ENCODE measurements at places on chromosomes 4 and X. TPM values are rescaled to one million over a fixed set of nuclear protein-coding genes. Genes with fewer than 3 reads are reported as not detected.

GRCh38 chrX:68865300-68865699, 36.5 kb downstream of the EFNB1 start:
- H3K4me1 ChIP-seq: peaks cover 7% of the 10 kb centered on the region
- no peak overlapping the region for H3K4me3 ChIP-seq
- no peak for DNase-seq

GRCh38 chr4:150268444-150268843, 190.2 kb downstream of the DCLK2 start:
- H3K36me3 ChIP-seq: no peaks in the 10 kb centered on the region
- H3K27ac ChIP-seq: no peak overlapping the region
- H3K4me1 ChIP-seq: peaks cover 9% of the 10 kb centered on the region
- H3K27me3 ChIP-seq: no peaks in the 10 kb centered on the region

DNA sequence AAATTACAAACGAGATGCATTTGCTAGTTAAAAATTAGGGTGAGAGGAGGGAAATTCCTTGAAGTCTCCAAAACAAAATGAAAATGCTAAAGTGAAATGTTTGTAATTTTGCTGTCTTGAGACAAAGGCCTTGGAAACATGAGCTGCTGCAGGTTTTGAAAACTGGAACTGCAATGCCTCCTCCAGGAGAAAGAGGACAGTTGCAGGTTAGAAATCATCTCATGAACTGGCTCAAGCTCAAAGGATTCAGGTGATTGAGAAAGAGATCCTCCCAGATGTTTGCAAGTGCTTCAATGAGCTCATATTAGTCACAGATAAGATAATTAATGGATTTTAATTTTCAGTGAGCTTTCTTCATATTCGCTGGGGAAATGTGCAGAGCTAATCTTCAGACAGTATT, 32.4 kb downstream of the SMPX start:
- H3K4me1 ChIP-seq: no peaks in the 10 kb centered on the region
- H3K27ac ChIP-seq: no peak overlapping the region
- DNase-seq: peak; percentile 43

- no peak overlapping the region for H3K4me3 ChIP-seq
- H3K36me3 ChIP-seq: no peaks in the 10 kb centered on the region
- H3K4me1 ChIP-seq: no peaks in the 10 kb centered on the region
- no peak overlapping the region for H3K27ac ChIP-seq
These were observed 1267.2 kb downstream of the RAPGEF2 start for GRCh38 chr4:160370046-160370445.

- DNase-seq: no peak
- no peak overlapping the region for H3K27ac ChIP-seq
- H3K36me3 ChIP-seq: no peaks in the 10 kb centered on the region
- H3K27me3 ChIP-seq: peaks cover 3% of the 10 kb centered on the region
- H3K4me3 ChIP-seq: no peak overlapping the region
These were observed 43.2 kb upstream of the SFRP2 start for GRCh38 chr4:153832054-153832453.

DNA sequence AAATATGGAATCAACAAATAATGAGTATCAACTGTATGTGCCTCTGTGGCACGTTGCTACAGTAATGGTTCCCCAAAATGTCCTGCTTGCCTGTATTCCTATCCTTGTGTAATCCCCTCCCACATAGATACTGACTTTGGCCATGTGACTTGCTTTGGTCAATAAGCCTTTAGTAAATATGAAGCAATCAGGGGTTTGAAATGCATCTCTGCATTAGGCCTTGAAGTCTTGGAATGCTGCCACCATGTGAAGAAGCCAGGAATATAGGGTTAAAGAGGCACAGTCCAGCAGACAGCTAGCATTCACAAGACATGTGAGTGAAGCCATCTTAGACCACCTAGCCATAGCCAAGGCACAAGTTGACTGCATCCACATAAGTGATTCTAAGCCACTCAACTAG, 190.9 kb downstream of the GABRB1 start:
- H3K27ac ChIP-seq: no peak overlapping the region
- no peaks in the 10 kb centered on the region for H3K36me3 ChIP-seq
- peak; percentile 11 for DNase-seq
- no peaks in the 10 kb centered on the region for H3K4me1 ChIP-seq
- H3K27me3 ChIP-seq: no peaks in the 10 kb centered on the region
- no peak overlapping the region for H3K4me3 ChIP-seq

DNA sequence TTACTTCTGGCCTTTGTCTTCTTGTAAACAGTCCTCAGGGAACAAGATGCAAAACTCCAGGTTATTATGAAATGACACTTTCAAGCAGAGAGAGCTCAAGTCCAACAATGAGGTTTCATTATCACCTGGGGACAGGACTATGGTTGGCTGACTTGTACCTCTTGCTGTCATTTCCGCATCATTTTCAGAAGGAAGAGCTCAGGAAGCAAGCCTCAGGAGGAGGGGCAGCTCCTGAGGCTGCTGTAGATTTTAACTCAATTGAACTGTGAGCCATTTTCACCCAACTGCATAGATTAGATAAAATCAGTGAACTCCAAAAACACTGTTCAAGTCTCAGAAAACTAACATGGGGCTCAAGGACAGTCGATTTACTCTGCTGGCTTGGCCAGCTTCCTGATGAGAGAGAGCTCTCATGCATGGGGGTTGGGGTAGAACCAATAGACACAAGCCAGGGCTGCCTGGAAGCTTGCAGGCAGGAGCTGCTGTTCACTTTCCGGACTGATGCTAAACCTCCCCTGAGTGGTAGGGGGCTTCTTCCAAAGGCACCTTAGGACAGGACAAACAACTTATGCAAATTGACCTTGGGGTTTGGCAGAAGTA, 23.6 kb downstream of the TMEM255A start:
- no peaks in the 10 kb centered on the region for H3K4me1 ChIP-seq
- H3K27me3 ChIP-seq: no peaks in the 10 kb centered on the region
- no peak overlapping the region for H3K27ac ChIP-seq

- H3K4me1 ChIP-seq: no peaks in the 10 kb centered on the region
- H3K4me3 ChIP-seq: no peak overlapping the region
- no peak overlapping the region for H3K27ac ChIP-seq
- H3K36me3 ChIP-seq: no peaks in the 10 kb centered on the region
- DNase-seq: no peak
These were observed 943.2 kb upstream of the AGA start for GRCh38 chr4:178385481-178385880.

DNA sequence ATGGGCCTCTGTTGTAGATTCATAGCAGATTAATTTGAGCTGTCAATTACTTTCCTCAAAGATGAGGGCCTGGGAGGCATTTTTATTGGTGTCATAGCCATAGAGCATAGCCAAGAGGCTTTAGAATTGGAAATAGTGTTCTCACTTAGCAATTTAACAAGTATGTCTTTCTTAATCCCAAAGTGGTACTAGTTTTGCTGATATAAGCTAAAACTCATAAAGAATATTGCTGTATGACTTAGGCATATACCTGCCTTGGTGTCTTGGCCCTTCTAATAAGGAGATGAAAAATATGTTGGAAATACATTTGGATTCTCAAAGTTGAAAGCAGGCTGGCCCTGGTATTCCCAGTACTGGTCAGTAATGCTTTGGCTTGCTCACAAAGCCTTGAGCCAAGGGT, 221.5 kb upstream of the CXCL13 start:
- peaks cover 7% of the 10 kb centered on the region for H3K27me3 ChIP-seq
- no peak for DNase-seq
- H3K36me3 ChIP-seq: no peaks in the 10 kb centered on the region

DNA sequence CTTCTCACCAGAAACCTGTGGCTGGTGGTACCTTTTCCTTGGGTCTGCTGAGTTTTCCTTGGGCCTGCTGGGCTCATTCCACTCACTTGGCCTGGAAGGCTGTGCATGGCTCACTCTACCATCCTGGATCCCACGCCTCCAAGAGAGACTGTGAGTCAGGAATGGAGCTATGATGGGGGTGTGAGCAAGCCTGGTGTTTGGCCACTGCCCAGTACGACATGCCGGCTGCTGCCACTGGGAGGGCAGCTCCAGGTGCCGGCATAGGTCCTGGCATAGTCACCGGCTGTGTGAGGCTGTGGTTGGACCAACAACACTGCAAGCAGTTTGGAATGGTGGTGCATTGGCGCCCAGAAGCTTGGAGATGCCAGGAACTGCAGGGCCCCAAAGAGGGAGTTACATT, 721.7 kb downstream of the PCDH18 start:
- no peak for DNase-seq
- no peaks in the 10 kb centered on the region for H3K36me3 ChIP-seq
- no peaks in the 10 kb centered on the region for H3K27me3 ChIP-seq
- no peaks in the 10 kb centered on the region for H3K4me1 ChIP-seq
- H3K4me3 ChIP-seq: no peak overlapping the region

- no peak overlapping the region for H3K27ac ChIP-seq
- H3K27me3 ChIP-seq: no peaks in the 10 kb centered on the region
- H3K4me3 ChIP-seq: no peak overlapping the region
- DNase-seq: no peak
These were observed 22.8 kb upstream of the CSTF2 start for GRCh38 chrX:100797359-100797758.

DNA sequence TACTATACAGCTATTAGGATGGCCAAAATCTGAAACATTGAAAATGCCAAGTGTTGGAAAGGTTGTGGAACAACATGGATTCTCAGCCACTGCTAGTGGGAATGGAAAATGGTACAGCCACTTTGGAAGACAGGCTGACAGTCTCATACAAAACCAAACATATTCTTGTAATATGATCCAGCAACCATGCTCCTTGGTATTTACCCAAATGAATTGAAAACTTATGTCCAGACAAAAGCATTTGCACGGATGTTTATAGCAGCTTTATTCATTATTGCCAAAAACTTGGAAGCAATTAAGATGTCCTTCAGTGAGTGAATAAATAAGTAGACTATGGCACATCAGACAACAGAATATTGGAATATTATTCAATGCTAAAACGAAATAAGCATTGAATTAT, 105.8 kb upstream of the DCLK2 start:
- H3K36me3 ChIP-seq: no peaks in the 10 kb centered on the region
- peak overlapping the region; percentile 24 for H3K27ac ChIP-seq
- H3K4me1 ChIP-seq: no peaks in the 10 kb centered on the region
- H3K27me3 ChIP-seq: no peaks in the 10 kb centered on the region

GRCh38 chr4:19309378-19309777, 942.3 kb upstream of the SLIT2 start:
- DNase-seq: peak; percentile 18
- H3K4me1 ChIP-seq: no peaks in the 10 kb centered on the region
- H3K36me3 ChIP-seq: no peaks in the 10 kb centered on the region
- no peak overlapping the region for H3K27ac ChIP-seq

DNA sequence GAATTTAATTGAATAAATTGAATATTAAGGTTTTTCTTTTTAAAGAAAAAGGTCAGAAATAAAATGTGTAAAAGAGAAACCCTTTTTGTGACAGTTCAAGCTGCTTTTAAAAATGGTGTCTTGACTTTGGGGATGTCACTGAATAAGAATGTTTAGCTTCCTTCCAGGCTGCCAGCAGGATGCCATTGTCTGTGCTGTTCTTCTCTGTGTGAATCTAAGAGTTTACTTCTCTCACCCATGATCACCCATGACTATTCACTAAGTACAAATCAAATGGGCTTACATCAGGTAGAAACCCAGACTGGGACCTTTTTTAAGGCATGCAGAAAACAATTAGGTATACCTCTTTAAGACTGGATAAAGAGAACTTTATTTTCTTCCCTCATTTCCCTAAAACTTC, 115.3 kb downstream of the DACH2 start:
- no peak overlapping the region for H3K27ac ChIP-seq
- H3K4me1 ChIP-seq: no peaks in the 10 kb centered on the region
- no peaks in the 10 kb centered on the region for H3K27me3 ChIP-seq
- no peak overlapping the region for H3K4me3 ChIP-seq
- H3K36me3 ChIP-seq: no peaks in the 10 kb centered on the region

DNA sequence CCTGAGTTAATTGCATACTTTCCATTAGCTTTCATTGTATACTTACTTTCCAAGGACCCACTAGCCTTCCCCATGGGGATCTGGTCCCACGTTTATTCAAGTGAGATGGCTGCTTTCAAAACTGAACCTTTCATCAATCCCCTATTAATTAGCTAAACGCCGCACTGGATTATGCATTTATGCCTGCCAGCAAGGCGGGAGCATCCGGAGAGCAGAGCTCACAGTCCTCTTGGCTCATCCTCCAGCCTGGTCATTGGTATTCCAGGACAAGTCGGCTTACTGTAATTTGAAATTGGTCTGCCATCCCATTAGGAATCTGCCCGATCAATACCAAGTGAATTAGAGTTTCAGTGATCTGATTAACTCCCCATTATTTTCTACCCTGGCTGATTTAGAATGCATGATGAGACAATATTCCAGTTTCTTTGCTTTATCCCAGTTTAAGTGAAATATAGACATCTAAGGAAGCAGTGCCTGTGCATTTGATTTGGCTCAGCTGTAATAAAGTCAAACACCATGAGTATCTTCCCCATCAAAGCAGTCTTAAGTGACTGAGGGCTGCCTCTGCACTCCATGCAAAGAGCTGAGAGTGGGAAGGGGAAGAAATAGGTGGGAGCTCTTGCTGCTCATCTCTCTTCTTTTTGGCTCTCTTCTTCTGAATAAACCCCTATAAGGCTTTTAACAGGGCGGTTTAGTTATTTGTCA, 411.4 kb downstream of the GPAT3 start:
- no peak overlapping the region for H3K27ac ChIP-seq
- H3K36me3 ChIP-seq: no peaks in the 10 kb centered on the region
- no peaks in the 10 kb centered on the region for H3K4me1 ChIP-seq
- H3K4me3 ChIP-seq: no peak overlapping the region
- no peaks in the 10 kb centered on the region for H3K27me3 ChIP-seq

GRCh38 chrX:112011376-112011775, 71.2 kb downstream of the TRPC5 start:
- H3K27ac ChIP-seq: no peak overlapping the region
- DNase-seq: no peak
- no peaks in the 10 kb centered on the region for H3K36me3 ChIP-seq

- no peak overlapping the region for H3K27ac ChIP-seq
- DNase-seq: no peak
- no peaks in the 10 kb centered on the region for H3K36me3 ChIP-seq
- H3K4me3 ChIP-seq: no peak overlapping the region
These were observed 1.5 kb upstream of the GDPD2 start for GRCh38 chrX:70421618-70422017.

Gene GPRIN3
- total RNA-seq: 2.6 TPM

Gene TAF7L
- not detected for total RNA-seq

Gene TACC3
- 10.5 TPM for total RNA-seq

Gene INTU
- total RNA-seq: 7.4 TPM

Gene MTTP
- total RNA-seq: 92.2 TPM

Gene FBXW7
- total RNA-seq: 43.5 TPM

Gene TRIM61
- total RNA-seq: not detected

Gene VEGFD
- total RNA-seq: 0.76 TPM

Gene CXorf65
- not detected for total RNA-seq
